ENCODE measurements at places on chromosomes 6 and 20.
A peak's percentile ranks its signal among the peaks of the same experiment; 100 is the strongest.

GRCh38 chr6:71012866-71013469 is 56.1 kb upstream of the B3GAT2 start:
- DNase-seq, result peak; percentile 51

DNA sequence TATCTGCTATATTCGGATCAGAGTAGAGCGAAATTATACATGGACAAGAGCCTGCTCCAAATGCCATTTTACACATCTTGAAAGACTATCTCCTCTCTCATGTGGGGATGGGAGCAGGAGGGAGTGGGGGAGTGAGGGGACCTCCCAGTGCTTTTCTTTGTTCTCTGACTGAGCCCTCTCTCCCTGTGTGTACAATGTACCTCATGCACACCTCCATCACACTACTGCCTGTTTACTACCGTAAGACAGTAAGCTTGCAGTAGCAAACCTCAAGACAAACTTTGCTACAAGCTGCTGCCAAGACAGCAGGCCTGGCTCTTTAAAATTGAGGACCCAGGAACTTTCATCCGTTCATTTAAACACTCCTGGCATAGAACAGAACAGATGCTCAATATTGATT is 7.2 kb downstream of the NHSL1 start:
- no peak for DNase-seq

DNA sequence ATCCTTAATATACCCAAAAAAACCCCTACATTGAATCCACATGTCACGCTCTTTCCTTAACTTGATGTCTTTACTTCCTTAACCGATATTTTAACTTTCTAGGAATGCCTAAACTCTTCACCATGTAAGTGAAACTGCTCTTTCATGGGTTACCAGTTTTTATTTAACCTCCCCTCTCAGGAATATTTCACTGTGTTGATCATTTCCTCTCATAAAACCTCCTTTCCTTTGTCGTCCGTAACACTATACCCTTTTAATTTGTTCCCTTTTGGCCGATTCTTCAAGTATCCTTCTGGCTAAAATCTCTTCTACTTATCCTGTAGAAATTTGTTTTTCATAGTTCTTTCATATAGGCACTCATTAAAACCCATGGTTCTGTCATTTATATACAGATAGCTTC is 24.6 kb downstream of the SYCP2 start:
- no peak for DNase-seq

DNA sequence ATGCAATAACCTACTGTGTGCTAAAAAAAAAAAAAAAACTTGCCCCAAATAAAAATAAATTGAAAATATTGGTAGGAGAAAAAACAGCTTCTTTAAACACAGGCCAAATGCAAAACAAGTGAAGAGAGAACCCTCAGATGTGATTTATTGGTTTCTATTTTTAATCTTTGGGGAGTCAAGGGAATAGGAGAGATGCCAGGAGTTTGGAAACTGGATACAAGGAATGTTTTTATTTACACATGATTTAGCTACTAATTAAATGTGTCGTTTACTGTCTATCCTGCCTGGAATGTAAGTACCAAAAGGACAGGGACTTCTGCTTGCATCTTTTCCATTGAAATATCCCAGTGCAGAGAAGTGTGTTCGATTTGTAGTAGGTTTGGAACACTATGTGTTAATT is 810.7 kb downstream of the MAFB start:
- no peak for DNase-seq

- no peak for DNase-seq
Observed at GRCh38 chr6:7042056-7042653, 65.6 kb upstream of the RREB1 start.

- DNase-seq, result no peak
Observed at GRCh38 chr6:152575161-152575560, 62.0 kb downstream of the SYNE1 start.

DNA sequence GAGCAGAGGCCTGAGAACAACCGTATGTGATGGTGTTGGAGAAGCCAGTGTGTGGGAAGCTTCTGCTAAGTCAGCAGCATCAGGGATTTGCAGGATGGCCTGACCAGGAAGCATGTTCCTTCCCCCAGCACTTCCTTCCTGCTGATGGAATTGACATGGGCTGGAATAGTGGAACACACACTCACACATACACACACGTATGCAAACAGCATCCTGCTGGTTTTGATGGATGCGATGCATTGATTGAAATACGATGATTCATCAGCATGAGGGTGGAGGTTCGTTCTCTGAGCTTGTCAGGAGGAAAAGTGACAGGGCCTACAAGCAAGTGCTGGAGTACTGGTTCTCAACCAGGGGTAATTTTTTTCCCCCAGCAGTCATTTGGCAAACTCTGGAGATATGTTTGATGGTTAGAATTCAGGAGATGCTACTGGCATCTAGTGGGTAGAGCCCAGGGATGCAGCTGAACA is 229.1 kb downstream of the NFATC2 start:
- peak; percentile 39 for DNase-seq

- no peak for DNase-seq
Observed at GRCh38 chr6:167329014-167329413, 4.1 kb downstream of the TTLL2 start.

DNA sequence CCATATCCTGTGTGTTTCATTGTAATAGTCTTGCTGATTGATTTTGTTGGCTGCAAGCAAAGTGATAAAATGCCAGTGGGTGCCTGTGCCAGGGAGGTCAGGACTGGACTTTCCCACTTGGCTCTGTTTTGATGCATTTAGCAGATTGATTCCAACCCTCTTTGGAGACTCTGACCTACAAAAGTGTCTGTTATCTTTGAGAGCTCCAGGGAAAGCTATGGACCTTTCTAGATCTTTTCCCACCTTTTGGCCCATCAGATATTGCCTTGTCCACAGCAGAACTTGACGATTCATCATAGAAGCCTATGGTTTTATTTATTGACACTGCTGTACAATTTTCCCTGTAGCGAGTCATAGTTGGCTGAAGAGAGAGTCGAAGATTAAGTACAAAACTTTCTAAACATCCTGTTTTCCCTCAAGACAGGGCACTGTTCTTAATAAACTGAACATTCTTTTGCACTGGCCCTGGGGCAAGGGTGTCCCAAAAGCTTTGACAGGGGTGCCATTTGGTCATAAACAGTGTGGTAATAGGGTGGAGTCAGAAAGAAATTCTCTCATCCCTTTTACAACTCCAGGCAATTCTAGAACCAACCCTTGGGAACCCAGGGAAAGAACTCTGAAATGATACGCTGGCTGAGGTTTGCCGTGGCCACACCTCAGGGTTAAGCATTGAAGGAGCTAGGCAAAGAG is 53.7 kb downstream of the E2F3 start:
- peak; percentile 57 for DNase-seq

GRCh38 chr6:136788069-136788902 is 4.0 kb downstream of the MAP3K5 start:
- peak; percentile 89 for DNase-seq

DNA sequence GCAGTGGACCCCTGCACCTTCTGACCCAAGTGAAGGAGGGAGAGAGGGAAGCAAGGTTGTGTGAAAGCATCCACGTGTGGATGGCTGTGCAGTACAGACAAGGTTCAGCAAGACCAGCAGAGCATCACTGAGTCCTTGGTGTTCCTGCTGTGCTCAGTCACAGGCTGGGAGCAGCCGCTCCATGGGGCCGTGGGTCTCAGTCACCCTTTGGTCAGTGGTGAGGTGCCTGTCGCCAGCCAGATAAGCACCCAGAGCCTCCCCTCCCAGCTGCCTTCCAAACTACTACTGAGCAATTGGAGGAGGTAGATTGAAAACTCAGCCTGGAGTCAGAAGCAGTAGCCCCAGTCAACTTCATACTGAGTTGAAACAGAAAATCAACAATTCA is 218.9 kb downstream of the SLC24A3 start:
- DNase-seq, result no peak

- no peak for DNase-seq
Observed at GRCh38 chr6:96276305-96276704, 245.3 kb upstream of the UFL1 start.

DNA sequence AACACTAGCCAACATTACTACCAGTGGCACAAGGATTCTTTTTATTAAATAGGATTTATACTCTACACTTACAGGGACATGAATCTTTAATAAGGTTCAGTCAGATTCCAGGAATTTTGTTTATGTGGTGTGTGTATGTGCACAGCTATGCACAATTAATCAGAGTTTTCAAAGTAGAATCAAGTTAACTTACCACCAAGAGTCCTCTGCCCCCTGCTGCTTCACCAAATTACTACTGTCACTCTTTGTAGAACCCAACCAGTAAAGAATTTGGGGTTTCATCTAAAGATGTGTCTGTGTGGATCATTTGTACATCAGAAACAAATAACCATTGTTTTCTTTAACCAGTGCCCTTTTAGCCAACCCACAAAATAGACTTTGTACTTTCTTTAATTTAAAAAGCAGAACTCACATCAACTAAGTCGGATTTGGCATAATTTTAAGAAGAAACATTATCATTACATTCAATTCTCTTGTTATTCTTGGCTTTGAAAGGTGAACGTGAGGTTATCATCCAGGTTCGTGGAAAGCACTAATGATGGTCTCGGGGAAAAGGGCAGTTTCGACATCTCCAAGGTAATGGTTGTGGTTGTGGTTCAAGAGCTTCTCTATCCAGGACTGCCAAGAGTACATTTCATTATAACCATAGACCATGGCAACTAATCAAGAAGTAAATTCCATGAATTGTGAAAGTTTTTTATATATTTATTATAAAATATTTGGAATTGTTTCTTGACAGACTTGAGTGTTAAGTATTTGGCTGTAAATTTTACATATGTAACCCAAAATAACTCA is 514.3 kb upstream of the ID4 start:
- no peak for DNase-seq

GRCh38 chr6:155452576-155452975 is 3.1 kb downstream of the NOX3 start:
- peak; percentile 6 for DNase-seq

DNA sequence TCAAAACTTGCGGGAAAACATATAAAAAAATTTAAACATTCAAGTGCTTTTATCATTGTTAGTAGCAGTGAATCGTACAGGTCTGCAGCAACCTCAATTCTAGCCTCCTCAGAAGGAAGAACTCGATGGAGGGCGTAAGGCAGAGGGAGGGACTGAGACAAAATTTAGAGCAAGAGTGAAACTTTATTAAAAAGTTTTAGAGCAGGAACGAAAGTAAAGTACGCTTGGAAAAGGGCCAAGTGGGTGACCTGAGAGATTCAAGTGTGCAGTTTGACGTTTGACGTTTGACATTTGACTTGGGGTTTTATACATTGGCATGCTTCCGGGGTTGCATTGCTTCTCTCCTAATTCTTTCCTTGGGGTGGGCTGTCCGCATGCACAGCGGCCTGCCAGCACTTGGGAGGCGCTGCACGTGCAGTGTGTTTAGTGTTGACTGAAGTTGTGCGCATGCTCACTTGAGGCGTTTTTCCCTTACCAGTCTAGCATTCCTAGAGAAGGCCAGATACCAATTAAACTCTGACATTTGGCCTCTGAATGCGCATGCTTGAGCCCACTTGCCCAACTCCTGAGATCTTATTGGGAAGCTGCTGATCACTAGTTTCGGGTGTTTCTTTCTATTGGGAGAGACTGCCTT is 82.6 kb downstream of the TBX18 start:
- DNase-seq, result no peak

DNA sequence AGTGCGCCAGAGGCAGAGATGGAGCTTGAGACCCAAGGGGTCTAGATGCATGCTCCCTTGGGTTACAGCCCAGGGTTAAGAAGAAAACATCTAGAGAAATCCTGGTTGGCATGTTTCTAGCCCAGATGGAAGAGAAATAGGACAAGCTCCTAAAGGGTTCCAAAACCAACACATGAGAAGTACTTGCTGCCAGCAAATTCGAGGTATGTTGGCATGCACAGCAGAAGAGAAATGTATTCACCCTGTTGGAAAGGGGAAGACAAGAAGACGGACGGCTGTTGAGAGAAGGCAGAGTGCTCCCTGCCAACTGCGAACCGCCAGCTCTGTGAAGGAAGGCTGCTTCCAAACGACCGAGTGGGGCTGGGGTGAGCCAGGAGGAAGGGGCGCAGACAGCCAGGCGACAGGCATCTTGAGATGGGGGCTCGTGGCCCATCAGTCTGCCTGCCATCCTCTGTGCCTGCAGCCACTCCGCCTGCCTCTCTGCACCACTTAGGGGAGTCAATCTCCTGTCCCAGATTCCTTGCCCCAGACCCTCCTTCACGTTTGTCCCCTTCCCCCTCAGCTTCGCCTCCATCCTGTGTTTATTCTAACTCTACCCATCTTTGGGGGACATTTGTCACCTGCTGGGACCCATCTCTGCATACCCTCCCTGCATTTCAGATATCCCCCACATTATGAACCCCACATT is 249.2 kb downstream of the CDC5L start:
- no peak for DNase-seq

DNA sequence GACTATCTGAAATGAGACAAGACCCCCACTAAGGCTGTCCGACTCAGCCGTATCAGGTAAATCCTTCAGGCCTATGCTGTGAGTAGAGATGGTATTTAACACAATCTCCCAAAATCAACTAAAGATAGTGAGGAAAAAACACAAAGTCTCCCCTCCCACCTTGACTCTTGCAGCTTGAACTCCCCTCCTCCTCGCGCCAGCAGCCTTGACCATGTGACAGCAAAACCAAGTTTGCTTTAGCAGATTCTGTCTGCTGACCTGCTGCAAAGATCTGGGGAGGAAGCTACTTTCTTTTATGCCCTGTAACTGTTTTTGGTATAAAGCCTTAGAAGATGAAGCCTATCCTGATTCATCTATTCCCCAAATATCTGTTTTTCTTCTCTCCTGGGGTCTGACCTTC is 509.5 kb downstream of the CDH26 start:
- no peak for DNase-seq

GRCh38 chr20:51419646-51420045 is 122.9 kb downstream of the NFATC2 start:
- DNase-seq, result no peak
